Smooth muscle cell of the coronary artery (primary cell): ENCODE measurements at places on chromosomes 2 and 18. TPM values are rescaled to one million over a fixed set of nuclear protein-coding genes. Genes with fewer than 3 reads are reported as not detected.

FOXI3 gene
- total RNA-seq: not detected in 2 replicates

SRD5A2 gene
- total RNA-seq: not detected in 2 replicates

DUSP2 gene
- total RNA-seq: 0.12 and 0.38 TPM in 2 replicates

CCDC68 gene
- 1.1 and 2.2 TPM in 2 replicates for total RNA-seq

RIT2 gene
- not detected in 2 replicates for total RNA-seq

GULP1 gene
- total RNA-seq: 4.1 and 17.1 TPM in 2 replicates
